ENCODE measurements at places on chromosomes 1 and 21. TPM values are rescaled to one million over a fixed set of nuclear protein-coding genes. Genes with fewer than 3 reads are reported as not detected.

DNA sequence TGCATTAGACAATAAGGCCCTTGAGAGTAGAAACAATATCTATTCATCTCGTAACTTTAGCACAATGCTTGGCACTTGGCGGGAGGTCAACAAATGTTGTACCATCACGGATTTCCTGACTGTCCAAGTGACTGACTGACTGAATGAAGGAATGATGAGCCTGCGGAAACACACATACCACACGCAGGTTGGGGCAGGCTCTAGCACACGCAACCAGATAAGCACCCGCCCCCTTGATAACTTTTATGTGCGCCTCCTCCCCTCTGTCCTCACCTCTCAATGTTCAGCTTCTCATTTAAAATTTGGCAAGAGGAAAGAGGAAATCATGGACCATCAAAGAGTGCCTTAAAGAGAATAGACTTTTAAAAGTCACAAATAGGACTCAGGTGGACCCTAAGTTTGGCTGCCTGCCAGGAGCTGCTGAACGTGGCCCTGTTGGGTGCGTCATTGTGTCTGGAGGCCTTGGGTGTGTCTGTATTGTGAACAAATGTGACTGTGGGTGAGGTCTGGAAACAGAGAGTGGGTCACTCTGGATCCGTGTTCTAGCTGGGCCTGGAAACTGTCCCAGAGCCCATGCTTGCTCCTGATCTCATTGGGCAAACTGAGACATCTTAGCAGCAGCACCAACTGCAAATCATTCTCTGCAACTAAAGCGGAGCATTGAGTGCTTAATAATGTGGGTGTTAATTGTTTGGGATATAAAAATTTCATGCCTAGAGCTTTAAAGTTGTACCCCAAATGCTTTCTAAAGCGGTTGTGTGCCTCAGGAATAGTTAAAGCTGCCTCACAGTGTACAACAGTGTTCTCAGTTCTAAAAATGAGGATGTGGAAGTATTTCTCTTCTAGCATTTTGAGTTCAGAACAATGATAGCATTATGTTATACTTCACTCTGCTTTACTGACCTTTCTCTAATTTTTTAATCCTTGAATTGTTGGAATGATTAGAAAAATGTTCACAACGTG is 47.6 kb upstream of the ABCG1 start:
- H3K36me3 ChIP-seq, result no peaks in the 10 kb centered on the region
- peaks cover 35% of the 10 kb centered on the region for H3K4me1 ChIP-seq
- peak overlapping the region; percentile 81 for H3K27ac ChIP-seq
- no peak for DNase-seq

- peaks cover 5% of the 10 kb centered on the region for H3K4me1 ChIP-seq
- no peak overlapping the region for H3K27ac ChIP-seq
Observed at GRCh38 chr1:47388891-47389238, 27.2 kb upstream of the FOXE3 start.

GRCh38 chr1:245183429-245183828 is 28.6 kb downstream of the KIF26B start:
- H3K4me3 ChIP-seq, result no peak overlapping the region
- no peak overlapping the region for H3K27ac ChIP-seq
- DNase-seq, result no peak
- peaks cover 32% of the 10 kb centered on the region for H3K4me1 ChIP-seq
- H3K27me3 ChIP-seq, result no peaks in the 10 kb centered on the region

DNA sequence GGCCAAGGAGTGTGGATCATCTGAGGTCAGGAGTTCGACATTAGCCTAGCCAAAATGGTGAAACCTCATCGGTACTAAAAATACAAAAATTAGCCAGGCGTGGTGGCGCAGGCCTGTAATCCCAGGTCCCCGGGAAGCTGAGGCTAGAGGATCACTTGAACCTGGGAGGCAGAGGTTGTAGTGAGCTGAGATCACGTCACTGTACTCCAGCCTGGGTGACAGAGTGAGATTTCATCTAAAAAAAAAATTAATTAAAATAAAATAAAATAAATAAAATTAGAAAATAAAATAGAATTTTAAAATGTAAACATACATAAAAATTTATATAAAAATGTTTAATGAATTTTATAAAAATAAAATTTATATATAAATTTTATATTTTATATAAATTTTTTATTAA is 5.8 kb upstream of the VPS26C start:
- no peak overlapping the region for H3K4me3 ChIP-seq
- no peak for DNase-seq
- H3K27me3 ChIP-seq, result no peaks in the 10 kb centered on the region
- H3K4me1 ChIP-seq, result peaks cover 19% of the 10 kb centered on the region
- no peak overlapping the region for H3K27ac ChIP-seq

- H3K4me3 ChIP-seq, result peak overlapping the region; percentile 50
- H3K27me3 ChIP-seq, result no peaks in the 10 kb centered on the region
- H3K4me1 ChIP-seq, result peaks cover 76% of the 10 kb centered on the region
- peak overlapping the region; percentile 78 for H3K27ac ChIP-seq
Observed at GRCh38 chr1:11354893-11355553, 82.0 kb downstream of the UBIAD1 start.

The AADACL3 gene
- not detected for total RNA-seq

The MRPS21 gene
- total RNA-seq, result 101 TPM
